Activated CD4-positive, alpha-beta T cell treated with anti-CD3 and anti-CD28 coated beads, Interleukin-2, amount 50 U/mL, for 48 hours (primary cell): ENCODE measurements at places on chromosomes 16 and 17.
A peak's percentile ranks its signal among the peaks of the same experiment; 100 is the strongest.

DNA sequence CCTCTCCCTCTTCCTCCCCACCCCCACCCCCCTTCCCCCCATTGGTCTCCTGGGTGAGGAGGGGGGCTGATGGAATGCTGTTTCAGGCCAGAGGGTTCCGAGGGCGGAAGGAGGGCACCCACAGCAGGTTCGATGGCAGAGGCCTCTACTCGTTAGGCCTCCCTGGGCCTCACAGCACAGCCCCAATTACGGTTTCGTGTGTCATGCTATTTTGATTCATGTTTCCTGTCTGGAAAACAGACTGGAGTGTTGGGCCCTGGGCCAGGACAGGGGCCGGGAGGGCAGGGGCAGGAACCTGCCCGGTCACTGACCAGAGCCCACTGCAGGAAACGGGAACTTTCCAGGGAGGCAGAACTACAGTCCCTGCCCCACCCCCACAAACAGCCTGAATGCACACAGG is 138.2 kb downstream of the C16orf95 start:
- DNase-seq = no peak

GRCh38 chr17:34254651-34255380 is at the start of gene CCL2:
TSS of gene CCL2 (plus strand) at chr17:34255285. CDS start at chr17:34255350, 65 bp downstream.
- no peak for DNase-seq

GRCh38 chr16:75774197-75774596 is 47.9 kb upstream of the CPHXL start:
- no peak for DNase-seq

GRCh38 chr16:20763461-20764232 is at the start of gene ACSM3:
TSS of gene ACSM3 (plus strand) at chr16:20764014. CDS start at chr16:20770035, 6,021 bp downstream.
- DNase-seq = peak; percentile 49

DNA sequence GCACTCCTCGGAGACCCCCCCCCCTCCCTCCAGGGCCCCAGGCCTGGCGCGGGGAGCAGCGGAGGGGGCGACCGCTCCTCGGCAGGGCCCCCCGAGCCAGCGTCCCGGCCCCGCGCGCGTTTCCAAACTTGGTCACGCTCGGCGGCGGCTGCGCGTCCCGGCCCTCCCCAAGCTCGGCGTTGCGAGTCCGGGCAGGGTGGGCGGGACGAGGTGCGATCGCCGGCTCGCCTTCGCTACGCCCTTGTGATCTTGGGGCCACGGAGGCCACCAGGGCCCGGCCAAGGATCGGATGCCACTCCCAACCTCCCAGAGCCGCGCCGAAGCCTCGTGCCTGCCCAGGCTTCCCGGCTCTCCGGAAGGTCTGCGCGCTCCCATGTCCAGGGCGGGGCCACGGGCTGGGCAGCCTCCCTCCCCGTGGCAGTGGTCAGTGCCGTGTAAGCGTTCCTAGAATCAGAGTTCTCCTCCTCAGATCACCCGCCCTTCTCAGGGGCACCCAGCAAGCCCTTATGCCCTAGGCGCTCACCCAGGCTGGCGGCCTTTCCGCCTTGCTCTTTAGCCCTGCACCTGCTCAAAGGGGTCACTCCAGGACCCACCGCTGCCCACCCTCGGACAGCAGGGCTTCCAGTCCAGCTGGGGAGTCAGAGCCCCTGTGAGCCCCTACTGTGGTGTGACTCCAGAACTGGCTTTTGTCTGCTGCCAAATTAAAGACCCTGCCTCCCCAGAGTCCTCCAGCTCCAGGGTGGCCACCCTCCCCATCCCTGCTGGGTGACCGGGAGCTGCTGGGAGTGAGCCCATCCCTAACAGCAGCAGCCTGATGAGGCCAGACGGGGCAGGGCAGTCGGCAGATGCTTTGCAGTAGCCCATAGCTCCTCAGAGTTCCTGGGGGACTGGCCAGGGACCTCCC is 12.2 kb upstream of the MRPS23 start:
- DNase-seq = no peak

- DNase-seq = no peak
Observed at GRCh38 chr17:29193146-29193545, 12.9 kb upstream of the MYO18A start.

DNA sequence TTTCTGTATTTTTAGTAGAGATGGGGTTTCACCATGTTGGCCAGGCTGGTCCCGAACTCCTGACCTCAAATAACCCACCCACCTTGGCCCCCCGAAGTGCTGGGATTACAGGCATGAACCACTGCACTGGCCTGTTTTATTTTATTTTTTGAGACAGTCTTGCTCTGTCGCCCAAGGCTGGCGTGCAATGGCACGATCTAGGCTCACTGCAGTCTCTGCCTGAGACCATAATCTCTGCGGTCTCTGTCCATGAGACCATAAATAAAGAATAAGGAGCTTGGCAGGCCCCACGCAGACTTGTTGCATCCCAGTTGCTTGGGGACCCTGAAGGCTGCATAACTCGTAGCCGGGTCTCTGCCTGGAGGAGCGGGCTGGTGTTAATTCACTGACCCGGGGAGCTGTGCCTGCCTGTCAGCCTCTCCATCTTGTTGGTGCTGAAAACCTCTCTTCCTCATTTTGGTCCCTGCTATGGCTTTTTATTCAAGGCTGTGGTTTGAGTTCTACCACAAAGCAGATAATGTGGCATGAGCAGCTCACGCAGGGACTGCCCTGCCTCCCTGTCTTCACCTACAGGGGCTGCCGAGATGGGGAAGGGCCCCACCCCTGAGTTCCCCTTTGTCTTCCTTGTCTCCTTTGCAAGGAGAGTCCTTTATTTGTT is 82.1 kb downstream of the MSI2 start:
- DNase-seq = no peak

GRCh38 chr17:8966926-8967325 is 1.4 kb upstream of the PIK3R5 start:
- no peak for DNase-seq

GRCh38 chr16:1980030-1980769 is 1.1 kb downstream of the NOXO1 start:
- no peak for DNase-seq

DNA sequence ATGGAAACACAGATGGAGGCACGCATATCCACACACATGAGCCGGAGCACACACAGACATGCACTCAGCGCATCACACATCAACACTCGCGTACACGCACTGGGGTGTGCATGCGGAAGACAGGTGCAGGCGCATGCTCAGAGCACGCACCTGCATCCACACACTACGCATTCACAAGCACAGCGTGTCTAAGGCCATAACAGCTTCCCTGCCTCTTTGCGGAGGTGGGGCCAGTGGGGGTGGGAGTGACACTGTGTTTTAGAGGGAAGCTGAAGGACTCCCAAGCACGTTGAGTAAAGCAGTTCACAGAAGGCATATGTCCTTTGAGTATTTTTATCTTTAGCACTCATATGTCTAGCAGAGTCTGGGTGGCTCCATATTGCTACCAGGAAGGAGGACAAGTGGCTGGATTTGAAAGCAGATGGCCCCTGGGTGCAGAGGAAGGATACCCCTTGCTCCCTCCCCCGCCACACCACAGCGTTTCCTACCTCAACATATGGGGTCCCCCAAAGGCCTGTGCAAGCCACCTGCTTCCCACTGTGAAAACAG is 68.6 kb upstream of the TOB1 start:
- no peak for DNase-seq

DNA sequence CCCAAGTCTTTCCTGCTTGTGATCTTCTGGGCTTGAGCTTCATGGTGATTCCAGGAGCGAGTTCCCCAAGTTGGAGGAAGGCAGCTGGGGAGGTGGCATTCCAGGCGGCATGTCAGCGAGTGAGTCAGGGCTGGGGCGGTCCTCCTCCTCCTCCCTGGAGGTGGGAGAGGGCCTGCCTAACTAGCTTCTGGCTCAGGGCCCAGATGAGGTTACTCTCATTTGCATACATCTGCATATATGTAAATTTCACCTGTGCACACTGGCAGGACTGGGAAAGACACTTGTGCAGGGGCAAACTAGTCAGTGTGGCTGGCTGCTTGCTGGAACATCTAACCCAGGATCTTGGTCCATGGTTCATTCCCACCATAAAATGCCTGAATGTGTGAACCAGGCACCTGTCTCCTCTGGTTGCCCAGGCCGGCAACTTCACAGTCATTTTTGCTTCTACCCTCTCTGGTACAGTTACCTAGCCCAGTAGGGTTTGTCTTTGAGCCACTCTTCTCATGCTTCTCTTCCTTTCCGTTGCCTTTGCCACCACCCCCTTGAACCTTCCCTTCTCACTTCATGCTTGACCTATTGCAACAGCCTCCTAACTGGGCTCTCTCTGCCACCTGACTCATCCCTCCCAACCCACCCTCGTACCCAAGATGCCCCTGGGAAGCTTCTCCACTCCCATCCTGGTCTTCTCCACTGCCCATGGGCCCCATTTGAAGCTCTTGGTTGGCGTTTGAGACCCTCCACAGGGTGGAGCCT is 9.6 kb upstream of the DLX4 start:
- no peak for DNase-seq

- no peak for DNase-seq
Observed at GRCh38 chr16:23026784-23027362, 122.4 kb downstream of the USP31 start.

DNA sequence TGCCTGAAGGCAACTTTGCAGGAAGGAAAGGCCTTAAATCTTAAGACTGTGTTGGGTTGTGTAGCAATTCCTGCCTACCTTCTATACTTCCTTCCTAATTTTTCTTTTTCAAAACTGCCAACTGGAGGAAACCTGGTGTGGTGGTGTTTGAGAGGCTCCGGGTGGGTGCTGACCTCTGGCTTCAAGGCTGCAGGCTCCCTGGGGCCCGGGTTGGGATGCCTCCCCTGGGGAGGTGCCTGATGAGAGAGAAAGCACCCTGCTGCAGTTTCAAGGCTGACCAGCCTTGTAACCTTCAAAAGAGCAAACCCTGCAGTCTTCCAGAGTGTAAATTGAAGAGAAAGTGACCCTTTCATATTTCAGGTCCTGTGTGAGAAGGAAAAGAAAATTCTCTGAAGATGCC is 55.9 kb downstream of the MSI2 start:
- DNase-seq = no peak

DNA sequence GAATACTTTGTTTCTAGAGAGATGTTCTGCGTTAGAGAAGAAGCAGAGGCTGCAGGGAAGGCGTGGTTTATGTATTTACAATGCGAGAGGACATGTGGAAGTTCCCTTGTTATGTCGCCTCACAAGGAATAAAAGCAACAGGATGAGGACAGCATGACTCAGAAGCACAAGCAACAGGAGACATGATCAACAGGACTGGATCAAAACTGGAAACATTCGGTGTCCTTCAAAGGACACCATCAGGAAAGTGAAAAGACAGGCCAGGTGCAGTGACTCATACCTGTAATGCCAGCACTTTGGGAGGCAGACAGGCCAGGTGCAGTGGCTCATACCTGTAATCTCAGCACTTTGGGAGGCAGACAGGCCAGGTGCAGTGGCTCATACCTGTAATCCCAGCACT is 52.6 kb downstream of the CCDC57 start:
- DNase-seq = no peak

GRCh38 chr17:29240968-29241963 is 5.4 kb upstream of the CRYBA1 start:
- peak; percentile 24 for DNase-seq

DNA sequence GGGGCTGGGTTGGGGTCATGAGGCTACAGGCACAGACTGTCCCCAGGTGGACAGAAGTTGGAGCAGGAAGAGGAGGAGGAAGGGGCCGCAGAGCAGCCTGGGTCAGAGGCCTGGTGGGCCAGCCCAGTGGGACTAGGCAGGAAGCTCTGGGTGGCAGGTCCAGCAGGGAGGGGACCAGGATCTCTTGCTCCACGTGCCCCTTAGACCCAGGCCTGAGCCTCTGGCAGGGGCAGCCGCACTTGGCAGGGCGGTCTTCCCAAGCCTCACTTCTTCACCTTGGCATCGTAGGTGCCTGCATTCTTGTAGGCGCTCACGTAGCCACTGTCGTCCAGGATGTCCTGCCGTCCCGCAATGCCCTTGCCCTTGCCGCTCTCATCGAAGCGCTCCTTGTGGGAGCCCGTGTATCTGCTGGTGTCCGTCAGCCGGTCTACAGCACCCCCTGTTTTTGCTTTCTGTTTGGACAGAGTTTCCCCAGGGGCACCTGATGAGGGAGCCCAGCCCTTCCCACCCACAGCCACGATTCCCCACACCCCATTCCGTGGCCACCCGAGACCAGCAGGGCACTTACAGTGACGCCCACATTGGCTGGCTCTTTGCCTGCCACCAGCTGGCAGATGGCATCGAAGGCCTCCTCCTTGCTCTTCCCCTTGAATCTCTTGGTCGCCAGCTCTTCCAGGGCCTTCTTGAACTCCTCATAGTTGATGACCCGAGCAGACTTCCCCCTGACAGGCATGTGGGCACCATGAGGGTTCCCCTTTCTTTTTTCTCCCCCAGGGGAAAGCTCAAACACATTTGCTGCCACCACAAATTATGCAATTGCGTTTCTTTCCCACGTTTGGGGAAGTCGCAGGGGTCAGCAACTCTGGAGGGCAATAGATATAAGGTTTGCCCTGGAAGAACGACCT is 3.1 kb downstream of the TPPP3 start:
- DNase-seq = no peak

DNA sequence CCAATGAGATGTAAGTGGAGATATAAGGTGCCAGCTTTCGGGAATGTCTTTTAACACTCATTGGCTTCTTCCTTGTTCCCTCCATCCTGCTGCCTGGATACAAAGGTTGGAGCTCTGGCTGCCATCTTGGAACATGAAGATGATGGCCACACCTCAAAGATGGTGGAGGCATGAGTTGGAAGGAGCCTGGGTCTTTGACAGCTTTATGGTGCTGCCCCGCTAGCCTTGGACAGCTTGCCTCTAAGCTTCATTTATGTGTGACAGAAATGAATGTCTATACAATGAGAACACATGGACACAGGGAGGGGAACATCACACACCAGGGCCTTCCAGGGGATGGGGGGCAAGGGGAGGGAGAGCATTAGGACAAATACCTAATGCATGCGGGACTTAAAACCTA is 13.6 kb downstream of the GP2 start:
- DNase-seq = no peak

DNA sequence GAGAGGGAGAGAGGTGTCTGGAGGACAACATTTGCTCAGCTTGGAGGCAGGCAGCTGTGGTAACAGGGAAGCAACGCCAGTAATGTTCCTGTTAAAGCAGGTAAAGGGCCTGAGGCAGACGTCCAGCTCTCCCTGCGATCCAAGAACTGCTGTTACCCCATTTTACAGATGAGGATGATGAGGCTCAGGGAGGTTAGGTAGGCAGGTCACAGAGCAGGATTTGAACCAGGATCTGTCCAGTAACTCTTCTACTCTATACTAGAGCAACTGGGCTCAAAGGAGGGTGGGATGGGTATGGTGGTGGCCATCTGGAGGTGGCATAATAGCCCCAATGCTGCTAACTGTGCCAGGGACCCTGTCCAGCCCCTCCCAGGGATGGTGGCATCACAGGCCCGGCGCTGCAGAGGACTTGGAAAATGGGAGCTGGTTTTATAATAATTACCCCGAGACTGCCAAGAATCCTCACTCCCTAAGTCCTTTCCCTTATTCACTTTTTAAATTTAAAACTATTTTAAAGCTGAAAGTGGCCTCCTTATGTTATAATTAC is 12.0 kb downstream of the CA7 start:
- DNase-seq = no peak

GRCh38 chr17:44241106-44241624 is 21.7 kb upstream of the UBTF start:
- DNase-seq = no peak

GRCh38 chr17:81871387-81872230 is 472 bp upstream of the ARHGDIA start:
- peak; percentile 95 for DNase-seq

- no peak for DNase-seq
Observed at GRCh38 chr16:5018793-5019192, 14.9 kb downstream of the NAGPA start.
